Neural crest cell (in vitro differentiated cells): ENCODE measurements at places on chromosomes 2 and 18.

DNA sequence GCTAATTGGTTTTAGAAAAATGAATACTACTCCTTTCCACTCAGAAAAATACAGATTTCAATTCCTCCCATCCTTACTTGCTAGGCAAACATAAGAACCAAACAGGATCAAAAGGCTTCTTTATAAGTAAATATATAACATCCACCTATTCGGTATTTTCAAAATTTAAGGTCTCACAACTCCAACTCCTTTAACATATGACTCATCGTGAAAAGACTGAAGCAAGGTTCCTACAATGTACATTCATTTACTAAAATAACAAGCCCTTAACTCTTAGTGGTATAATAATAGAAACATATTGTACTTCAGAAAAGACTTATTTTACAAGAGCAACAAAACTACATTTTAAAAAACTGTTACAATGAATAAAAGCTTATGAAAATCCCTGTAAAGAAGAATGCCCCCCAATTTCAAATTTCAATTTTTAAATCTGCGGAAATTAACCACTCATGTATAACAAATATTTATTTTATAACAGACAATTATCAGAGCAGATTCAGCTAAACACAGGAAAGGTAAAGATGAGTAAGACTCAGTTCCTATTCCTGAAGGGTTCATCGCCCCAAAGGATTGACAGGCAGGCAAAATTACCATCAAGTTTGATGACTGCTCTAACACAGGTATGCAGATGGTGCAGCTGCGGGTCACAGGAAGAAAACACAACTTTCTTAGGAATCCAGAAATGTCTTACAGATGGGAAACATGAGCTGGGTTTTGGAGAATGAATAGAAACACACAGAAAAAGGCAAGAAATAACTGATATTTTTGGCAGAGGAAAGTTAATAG is 96.4 kb downstream of the COBLL1 start:
- no peak for DNase-seq

GRCh38 chr2:239132156-239132709 is 268.6 kb downstream of the HDAC4 start:
- DNase-seq, result no peak

GRCh38 chr2:71151620-71152019 is 21.2 kb downstream of the MPHOSPH10 start:
- no peak for DNase-seq

GRCh38 chr2:105537466-105537865 is 138.6 kb upstream of the FHL2 start:
- no peak for DNase-seq

DNA sequence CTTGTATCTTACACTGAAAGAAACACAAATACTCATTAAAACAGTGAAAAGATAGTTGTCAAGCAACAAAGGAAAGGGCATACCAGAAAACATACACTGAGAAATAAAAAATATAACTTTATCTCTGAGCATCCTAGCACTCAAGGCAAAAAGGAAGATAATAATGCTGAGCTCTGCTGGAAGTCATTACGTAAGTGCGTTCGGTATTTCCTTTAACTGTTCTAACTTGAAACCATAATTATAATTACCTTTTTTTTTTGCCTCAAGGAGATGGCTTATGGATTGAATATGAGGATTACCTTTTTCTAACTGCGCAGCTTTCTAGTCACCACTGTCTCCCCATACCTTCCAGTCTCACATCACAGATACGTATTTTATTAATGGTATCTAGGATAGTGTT is 308.1 kb downstream of the GBX2 start:
- DNase-seq, result no peak

- DNase-seq, result no peak
These were observed 42.9 kb downstream of the SRBD1 start for GRCh38 chr2:45567974-45568789.

GRCh38 chr2:3316456-3317276 is 61.0 kb downstream of the EIPR1 start:
- no peak for DNase-seq

DNA sequence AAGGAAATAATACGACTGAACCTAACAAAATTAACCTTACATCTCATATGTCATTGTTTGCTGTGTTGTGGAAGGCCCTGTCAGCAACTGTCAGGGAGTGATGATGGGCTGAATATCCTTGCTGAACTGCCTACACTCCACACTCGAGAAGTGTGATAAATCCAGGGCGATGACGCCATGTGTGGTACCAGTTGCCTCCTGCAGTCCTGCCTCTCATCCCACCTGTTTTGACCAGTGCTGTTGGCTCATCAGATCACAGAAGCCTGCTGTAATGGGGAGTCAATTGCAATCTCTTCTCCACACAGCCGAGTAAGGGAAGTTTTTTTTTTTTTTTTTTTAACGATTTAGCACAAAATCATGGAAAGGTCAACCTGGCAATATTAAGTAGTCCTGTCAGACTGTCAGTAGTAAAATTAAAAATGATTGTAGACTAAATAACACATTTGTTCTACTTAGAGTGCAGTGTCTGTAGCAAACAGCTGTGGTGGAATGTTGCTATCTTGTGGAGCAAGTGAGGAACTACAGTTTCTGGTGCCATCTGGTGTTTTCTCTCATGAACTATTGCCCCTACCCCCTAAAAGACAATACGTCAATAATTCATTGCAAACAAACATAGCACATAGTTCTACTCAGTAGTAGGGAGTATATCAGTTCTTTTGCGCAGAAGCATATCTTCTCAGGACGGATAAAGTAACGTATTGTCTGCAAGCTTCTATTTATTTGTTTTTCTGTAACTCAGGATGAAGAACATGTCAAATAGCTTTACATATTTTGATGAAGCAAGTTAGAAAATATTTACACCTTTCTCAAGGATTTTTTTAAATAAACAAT is 347.6 kb downstream of the CTNNA2 start:
- no peak for DNase-seq

DNA sequence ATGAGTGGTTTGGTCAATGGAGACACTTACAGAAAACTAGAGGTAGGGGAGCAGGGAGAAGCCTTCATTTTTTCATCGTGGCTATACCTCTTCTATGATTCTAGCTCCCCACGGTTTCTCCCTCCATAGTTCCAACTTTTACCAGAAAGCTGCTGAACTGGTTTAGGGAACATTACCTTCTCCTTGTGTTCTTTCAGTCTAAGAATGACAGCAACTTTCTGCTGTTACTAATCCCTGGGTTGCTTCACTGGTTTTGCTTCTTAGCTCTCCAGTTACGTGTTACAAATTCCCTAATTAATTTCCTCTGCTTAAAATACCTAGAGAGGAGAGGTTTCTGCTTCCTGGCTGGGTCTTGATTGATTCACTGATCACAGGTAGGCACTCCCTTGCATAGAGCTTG is 499.9 kb downstream of the SLC4A3 start:
- no peak for DNase-seq

GRCh38 chr2:37085731-37086147 is 1.4 kb downstream of the GPATCH11 start:
- DNase-seq, result no peak

DNA sequence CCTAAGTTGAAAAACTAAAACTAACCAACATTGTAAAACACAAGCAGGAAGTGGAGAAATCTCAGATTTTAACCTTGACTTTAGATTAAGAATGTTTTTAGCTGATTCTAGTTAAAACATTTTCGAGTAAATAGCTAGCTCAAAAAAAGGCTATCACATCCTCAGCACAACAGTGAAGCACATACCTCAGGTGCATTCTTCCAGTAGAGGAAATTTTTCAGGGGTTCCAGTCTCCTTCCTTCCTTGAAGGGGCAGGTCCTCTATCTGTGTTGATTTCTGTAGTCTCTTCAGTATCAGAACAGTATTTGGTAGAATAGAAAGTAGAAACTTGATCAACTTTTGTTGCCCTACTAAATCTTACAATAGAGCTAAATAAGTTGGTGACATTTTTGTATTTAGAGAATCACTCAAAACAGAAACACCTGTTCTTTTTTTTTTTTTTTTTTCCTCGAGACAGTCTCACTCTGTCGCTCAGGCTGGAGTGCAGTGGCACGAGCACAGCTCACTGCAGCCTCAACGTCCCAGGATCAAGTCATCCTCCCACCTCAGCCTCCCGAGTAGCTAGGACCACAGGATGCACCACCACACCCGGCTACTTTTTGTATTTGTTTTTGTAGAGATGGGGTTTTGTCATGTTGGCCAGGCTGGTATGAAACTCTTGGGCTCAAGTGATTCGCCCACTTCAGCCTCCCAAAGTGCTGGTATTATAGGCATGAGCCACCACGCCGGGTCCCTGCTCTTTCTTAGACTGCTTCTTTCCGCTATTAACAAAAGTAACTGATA is 6.9 kb upstream of the GPR155 start:
- no peak for DNase-seq

DNA sequence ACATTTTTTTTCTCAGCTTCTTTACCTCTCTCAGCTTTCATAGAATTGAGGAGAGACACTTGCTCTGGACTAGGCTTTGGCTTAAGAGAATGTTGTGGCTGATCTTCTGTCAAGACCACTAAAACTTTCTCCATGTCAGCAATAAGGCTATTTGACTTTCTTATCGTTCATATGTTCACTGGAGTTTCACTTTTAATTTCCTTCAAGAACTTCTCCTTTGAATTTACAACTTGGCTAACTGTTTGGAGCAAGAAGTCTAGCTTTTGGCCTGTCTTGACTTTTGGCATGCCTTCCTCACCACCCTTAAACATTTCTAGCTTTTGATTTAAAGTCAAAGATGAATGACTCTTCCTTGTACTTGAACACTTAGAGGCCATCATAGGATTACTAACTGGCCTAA is 104.4 kb upstream of the SLC39A10 start:
- no peak for DNase-seq

DNA sequence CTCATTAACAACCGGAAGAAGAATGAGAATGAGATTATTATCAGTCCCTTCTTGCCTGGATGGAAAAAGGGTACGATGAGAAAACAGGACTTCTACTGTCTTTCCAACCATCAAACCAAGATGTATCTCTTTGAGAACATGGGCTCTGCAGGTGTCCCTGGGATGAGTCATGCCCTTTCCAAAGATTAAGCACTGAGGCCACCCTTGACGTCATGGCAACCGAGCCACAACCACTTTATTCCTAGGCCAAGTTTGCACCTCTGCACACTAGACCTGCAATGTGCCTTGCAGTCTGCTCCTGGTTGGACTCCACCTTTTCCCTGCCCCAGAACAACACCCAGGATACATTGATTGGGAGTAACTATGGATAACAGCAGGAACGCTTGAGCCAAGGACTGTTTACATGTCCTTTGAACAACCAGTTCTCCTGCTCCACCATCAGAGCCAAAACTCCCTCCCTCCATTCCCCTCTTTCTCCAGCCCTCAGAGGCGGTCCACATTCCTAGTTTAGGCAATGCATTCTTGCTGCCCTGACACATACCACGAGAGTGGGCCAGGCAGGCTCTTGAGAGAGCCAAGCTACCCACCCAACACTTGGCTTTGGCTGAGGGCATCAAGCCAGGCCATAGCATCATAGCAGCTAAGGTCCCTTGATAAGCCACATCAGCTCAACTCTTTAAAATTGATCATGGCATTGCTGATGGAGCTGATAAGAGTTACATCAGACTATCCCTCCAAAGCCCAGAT is 310.7 kb downstream of the TNS1 start:
- no peak for DNase-seq

GRCh38 chr2:22855761-22856184 is 529.2 kb upstream of the KLHL29 start:
- no peak for DNase-seq
